ENCODE measurements at places on chromosomes 7 and 10.

- DNase-seq, result no peak
Measured at GRCh38 chr7:37342176-37342687, 106.4 kb downstream of the ELMO1 start.

GRCh38 chr7:41491883-41492471 lies 210.9 kb downstream of the INHBA start:
- no peak for DNase-seq

- DNase-seq, result no peak
Measured at GRCh38 chr10:111481866-111482265, 405.0 kb downstream of the ADRA2A start.

DNA sequence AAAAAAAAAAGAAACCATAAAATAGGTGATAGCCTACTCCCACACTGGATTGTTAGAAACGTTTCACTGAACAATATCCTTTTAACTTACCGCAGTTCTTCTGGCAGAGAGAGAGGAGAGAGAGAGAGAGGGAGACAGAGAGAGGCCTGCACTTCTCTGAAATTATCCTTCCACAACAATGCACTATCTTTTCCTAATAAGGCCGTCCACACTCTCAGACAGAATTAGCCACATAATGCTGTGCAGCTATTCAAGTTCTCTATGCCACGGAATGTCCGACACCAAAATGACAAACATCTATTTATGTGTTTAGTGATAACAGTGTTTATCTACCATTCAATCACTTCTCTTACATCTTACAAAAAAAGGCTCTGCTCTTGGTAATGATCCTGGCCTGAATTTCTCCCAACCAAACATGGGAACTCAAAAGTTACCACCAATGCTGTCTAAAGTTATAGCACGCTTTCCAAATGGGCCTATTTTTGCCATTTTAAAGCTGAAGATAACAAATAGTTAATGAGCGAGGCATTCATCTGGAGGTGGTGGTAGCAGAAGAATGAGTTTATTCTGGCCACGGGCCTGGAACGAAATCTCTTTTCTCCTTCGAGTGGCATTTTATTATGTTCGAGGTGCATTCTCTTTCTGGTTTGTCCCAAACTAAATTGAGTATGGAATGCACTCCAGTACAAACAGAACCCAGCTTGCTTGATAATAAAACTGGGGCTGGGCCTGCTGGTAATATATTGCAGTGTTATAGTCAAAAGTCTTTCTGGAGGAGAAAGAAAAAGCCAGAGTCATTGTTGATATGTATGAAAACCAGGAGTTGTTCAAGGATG lies 160.2 kb upstream of the SVIL start:
- no peak for DNase-seq

DNA sequence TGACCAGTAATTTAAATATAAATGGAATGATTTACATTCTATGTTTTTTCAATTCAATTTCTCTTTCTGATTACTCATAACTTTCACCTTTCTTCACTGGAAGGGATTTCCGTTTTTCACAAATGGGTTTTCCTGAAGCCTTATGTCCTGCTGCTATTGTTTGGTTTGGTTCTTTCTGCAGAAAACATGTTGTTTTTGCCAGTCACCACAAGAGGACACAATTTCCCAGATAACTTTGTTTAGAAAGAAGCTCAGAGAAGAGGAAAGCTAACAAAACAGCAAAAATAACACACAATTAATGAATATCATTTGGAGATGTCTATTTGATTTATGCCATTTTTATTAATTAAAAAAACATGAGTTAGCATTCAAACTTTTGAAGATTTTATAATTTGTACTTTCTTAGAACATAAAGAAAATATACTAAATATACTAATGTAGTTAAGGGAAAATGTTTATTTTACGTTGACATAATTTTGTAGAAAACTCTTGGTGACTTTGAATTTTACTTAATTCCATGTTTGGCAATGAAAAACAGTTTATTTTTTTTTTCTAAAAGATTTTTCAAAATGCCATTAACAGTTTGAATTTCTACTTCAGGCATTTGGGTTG lies 4.6 kb upstream of the TWIST1 start:
- DNase-seq, result no peak

- no peak for DNase-seq
Measured at GRCh38 chr7:18583305-18583704, 87.8 kb downstream of the HDAC9 start.

GRCh38 chr10:36109399-36110023 lies 467.4 kb upstream of the FZD8 start:
- no peak for DNase-seq

DNA sequence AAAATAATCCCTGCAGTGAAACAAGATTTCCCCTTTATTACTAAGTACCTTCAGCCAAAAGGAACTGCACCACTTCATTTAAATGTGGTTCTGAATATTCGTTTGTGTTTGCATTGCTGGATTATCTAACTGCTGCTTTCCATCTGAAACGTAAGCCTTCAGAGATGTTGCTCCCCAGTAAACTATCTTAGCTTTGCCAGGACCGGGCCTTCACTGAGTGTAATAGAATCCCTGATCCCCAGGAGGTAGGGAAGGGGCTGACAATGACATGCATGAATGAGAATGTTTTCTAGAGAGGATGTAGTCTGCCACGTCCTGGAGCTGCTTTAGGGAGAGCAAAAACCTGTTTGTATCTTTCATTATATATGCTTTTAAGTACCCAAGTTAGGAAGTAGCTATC lies 19.5 kb upstream of the INSYN2A start:
- no peak for DNase-seq

- no peak for DNase-seq
Measured at GRCh38 chr10:62866451-62866850, 50.3 kb upstream of the EGR2 start.

GRCh38 chr7:122688400-122688998 lies 10.4 kb downstream of the RNF133 start:
- no peak for DNase-seq

DNA sequence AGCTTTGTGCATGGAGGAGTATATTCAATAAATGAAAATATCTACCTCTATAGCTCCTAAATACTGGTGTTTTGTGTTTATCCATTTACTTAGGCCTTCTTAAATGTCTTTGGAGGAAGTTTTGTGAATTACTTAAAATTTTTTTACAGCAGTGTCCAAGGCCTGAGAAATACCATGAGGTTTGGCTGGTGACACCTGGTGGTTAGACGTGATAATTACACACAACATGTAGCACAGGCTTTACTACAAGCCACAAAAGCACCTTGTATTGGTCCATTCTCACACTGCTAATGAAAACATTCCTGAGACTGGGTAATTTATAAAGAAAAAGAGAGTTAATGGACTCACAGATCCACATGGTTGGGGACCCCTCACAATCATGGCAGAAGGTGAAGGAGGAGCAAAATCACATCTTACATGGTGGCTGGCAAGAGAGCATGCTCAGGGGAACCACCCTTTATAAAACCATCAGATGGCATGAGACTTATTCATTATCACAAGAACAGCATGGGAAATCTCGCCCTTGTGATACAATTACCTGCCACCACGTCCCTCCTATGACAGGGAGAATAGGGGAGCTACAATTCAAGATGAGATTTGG lies 20.6 kb downstream of the HYAL4 start:
- no peak for DNase-seq

DNA sequence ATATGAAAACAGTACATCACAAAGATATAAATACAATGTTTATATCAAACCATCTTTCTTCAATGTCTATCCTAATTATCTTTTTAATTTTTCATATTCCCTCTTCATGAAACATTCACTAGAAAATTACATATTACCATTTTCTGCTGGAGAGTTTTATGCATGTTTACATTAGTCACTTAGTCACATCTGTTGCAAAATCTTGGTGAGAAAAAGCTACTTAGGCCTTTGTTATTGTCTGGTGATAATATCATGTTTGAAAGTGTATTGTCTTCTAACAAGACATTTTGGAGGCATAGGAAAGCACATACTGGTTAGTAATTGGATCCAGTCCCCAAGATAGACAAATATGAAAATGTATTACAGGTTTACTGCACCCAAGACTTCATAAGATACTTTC lies 163.6 kb downstream of the GNAI1 start:
- DNase-seq, result no peak

DNA sequence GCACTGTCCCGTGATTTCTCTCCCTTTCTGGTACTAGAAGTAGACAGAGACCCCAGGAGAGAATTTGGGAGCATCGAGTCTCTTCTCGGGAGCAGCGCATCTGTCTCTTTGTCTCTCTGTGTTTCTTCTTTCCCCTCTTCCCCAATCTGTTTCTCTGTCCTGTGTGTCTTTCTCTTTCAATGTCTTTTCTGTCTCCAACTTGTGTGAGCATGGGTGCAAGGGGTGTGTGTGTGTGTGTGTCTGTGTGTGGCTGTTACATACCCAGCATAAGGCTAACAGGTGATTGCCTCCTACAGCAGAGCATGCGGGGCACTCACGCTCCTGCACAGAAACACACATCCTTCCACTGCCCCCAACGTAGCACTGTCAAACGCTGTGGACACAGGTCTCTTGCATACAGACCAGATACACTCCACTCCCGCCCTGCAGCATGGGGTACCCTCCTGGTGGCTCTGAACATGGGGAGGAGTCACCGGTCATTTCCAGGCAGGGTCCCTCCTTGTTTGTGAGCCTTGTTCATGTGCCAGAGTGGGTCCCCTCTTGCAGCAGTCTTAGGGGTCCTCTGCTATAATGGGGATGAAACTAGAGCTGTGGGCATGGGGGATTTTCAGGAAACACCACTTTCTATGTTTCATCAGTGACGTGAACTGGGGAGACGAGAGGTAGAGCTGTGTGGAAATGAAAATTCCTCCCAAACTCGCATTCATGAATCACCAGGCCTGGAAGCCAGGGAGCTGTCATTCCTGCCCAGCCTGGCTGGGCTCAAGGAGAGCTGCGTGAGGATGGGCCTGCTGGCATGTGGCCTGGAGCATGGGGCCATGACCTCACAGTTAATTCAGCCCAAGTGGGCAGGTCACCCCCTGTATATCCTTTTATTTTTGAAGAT lies 980 bp downstream of the ADAMTS14 start:
- DNase-seq, result no peak

GRCh38 chr10:84938117-84938905 lies 609.9 kb downstream of the CCSER2 start:
- DNase-seq, result no peak

DNA sequence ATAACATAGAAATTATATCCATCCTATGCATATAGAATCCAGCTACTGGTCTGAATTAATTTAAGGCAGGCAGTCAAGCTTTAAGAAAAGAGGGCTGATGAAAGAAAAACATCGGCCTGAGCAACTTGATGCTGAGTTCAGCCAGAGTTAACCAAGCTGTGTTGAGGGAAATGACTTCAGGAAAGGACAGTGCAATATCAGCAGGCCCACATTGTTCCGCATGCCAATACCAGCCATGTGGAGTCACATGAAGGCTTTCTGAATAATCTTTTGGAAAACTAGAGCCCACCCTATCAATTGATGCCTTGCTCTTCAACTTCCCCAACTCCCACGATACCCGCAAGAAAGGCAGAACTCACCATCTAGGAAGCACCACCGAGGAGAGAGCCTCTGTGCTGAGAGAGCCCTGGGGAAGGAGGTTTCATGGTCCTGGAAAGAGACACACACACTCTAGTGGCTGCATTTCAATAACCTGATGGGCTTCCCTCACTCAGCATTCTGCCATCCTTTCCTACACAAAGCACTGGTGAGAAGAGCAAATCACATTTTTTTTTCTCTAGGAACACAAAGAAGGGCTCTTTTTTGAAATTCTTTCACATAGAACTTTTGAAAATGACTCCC lies 125.8 kb upstream of the PTN start:
- no peak for DNase-seq

DNA sequence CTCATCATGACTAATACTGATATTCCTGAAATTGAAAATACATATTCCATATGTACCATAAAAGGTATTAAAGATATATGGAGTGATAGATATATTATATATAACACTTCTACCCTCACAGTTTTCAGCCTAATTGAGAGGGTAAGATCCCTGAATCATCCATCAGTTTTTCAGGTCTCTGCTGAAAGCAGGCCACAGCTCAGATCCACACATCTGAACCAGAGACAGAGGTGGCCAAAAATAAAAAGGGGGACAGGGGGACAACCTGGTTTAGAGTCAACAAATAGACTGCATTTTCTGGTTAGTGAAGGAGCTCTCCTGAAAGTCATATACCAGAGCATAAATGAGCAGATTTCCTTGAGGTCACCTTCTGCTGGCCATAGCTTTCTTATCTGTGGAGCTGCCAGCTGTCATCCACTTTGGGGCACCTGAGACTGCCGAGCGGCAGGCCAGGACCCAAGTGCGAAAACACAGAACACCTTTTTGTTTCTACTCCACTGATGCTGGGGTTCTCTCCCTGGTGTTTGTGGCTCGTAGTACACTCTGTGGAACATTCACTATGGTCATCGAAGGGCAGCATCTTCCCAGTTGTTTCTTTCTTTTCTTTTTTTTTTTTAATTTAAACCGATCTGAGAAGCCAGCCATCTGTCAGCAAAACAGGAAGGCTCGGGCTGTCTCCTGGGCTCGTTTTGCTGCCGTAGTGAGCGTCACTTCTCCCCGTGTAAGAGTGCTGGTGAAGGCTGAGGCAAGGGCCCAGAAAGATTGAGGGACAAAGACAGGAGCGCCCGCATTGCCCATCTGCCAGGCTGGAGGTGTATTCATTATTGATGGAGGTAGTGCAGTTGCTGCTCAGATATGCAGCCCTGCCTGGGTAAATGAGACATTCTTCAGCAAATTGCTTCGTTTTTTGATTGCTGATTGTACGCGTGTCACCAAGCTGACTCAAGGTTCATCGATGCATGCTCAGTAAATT lies 13.5 kb downstream of the IKZF1 start:
- DNase-seq, result no peak

GRCh38 chr10:126147866-126148587 lies 240.2 kb downstream of the ADAM12 start:
- DNase-seq, result no peak

All from SIG-M5 (cell line).